Stimulated activated CD8-positive, alpha-beta memory T cell treated with anti-CD3 and anti-CD28 coated beads, Interleukin-4, amount 100 ng/mL, for 1 hour (primary cell): ENCODE measurements at places on chromosomes 5 and 9.

GRCh38 chr5:136712628-136713027, 347.3 kb upstream of the TRPC7 start:
- no peak for DNase-seq

- no peak for DNase-seq
Measured at GRCh38 chr9:68728731-68729130, 23.7 kb downstream of the PIP5K1B start.

- no peak for DNase-seq
Measured at GRCh38 chr5:58286741-58287140, 173.1 kb downstream of the PLK2 start.

DNA sequence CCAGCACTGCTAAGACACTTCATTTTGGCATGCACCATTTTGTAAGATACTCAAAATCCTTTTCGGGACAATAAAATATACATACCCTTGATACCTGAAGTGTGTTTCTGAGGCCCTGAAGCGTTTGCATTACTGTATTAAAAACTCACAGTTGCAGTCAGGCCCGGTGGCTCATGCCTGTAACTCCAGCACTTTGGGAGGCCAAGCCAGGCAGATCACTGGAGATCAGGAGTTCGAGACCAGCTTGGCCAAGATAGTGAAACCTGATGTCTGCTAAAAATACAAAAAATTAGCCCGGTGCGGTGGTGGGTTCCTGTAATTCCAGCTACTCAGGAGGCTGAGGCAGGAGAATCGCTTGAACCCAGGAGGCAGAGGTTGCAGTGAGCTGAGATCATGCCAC, 2.5 kb upstream of the EIF4EBP3 start:
- no peak for DNase-seq

GRCh38 chr5:73391441-73391881, 57.1 kb downstream of the FOXD1 start:
- no peak for DNase-seq

DNA sequence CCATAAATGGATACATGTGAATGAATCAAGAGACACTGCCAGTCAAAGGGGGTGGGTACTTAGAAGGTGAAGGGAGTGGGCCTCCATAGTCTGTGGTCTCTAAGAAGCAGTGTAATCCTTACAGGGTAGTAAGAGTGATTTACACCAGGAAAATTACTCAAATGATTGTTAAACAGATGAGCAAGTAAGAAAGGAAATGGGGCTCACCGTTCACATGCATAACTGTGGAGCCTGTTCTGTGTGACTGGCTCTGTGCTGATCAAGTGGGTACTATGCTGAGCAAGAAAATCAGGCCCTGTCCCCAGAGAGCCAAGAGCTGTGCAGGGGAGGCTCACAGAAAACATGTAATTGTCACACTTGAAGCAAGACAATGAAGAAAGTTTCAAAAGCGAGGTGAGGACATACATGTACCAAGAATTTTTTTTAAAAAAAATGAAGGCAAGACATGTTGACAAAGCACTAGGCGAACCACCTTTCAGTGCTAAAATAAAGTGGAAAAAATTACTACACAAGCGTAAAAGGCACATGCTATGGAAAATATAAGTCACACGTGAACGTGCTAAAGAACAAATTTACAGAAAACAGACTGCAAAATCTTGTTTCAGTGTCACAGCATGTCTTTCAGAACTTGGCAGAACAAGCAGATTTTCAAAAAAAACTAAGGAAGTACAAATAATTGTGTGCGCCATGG, 2.5 kb downstream of the BTNL8 start:
- no peak for DNase-seq

DNA sequence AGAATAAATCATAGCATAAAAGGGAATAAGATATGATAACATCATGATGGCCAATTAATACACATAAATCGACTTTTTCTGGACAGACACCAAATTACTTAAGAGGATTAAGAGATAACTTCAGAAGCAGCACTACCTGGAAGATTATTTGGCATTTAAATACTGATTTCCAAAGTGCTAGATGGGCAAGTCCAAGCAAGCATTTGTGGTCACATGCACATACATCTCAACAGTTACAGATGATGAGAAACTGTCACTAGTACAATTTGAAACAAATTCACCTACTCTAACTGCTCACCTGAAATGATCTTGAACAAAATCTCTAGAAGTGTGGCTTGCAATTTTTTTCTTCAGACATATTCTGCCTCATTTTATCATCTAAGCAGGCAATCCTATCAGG, 26.8 kb upstream of the RASGEF1C start:
- DNase-seq = no peak

GRCh38 chr5:43357067-43357466, 43.9 kb upstream of the HMGCS1 start:
- DNase-seq = no peak

DNA sequence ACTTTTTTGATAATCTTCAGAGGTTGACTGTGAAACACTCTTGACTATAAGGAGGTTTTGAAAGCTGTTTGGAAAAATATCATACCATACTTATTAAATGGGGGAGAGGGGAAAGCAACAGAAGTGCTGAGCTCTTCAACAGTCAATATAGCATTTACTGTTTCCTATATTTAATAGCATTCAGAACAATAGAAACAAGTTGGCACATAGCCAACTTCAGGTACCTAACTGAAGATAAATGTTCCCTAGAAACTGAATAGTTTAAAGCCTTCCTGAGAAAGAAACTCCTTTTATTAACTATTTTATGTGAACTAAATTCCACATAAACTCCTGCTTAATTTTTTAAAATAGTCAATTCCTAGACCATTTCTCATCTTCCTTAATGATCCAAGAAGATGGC, 26.3 kb downstream of the SLC31A1 start:
- no peak for DNase-seq

DNA sequence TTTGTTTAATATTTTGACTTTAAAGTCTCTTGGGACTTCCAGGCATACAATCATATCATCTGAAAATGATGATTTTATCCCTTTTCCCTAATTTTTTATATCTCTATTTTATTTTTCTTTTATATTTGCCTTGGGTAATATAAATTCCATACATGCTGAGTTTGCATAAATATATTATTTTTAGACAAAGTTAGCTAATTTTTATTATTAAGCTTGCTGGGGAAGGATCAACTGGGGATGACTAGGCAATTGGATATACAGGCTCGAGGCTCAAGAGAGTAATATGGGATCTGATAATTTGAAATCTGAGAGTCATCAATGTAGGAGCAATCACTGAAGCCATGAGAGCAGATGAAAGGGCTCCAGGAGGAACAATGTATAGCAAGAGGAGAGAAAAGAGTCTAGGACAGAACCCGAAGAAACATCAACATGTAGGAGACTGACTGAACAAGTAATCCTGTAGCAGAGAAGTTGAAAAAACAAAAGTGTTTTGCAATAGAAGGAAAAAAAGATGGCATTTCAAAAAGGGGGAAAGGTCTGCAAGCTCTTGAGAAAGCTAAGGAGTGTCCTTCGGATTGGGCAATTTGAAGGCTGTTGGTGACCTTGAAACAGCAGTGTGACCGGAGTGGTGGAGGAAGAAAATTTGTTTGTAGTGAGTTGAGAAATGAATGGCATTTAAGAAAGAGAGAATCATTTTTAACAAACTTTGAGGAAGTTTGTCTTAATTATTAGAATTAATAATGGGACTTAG, 17.0 kb upstream of the RHOBTB3 start:
- DNase-seq = no peak

DNA sequence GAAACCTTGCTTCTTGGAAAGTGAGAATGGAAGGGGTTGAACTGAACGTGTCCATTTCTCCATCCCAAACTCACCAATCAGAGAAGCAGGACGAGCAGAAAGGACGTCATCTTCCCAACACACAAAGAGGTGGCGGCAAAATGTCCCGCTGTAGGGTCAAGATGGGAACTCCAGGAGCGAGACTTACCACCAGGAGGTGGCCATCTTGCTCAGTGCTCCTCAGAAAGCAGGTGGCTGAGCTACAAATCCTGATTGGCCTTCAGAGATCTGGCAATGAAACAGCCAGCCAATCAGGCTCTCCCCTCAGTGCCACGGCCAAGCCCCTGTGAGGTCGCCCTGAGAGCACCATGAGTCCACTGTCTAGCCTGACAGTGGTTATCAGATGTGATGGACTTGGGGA, 259.0 kb downstream of the NDUFS4 start:
- no peak for DNase-seq

DNA sequence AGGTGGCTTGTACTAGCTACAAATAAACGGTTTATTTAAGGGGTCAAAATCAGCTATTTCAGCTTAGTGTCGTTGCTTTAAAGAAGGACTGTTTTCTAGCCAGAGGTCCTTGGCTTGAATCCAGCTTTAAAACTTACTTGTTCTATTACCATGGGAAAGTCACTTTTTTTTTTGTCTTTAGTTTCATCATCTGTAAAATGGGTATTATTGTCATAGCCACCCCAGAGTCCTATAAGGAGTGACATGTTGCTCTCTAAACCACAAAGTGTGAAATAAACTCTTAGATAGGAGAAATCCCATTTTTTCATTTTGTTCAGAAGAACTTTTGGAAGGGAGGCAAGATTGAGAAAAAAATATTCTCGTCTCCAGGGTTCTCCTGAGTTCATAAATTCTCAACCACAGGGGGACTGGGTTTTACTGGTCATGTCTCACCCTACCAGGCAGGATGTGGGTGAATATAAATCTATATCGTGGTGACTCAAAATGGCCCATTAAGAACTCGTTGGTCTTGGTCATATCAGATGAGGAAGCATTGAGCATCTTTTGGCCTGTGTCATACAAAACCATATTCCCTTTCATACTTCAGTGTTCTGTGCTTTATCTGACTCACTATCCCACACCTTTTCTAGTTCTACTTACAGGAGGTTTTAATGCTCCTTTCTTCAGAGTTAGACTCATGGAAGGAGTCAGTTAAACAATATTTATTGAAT, 202.7 kb upstream of the NR3C1 start:
- DNase-seq = no peak

GRCh38 chr9:109802491-109802890, 22.5 kb downstream of the PALM2AKAP2 start:
- DNase-seq = no peak

DNA sequence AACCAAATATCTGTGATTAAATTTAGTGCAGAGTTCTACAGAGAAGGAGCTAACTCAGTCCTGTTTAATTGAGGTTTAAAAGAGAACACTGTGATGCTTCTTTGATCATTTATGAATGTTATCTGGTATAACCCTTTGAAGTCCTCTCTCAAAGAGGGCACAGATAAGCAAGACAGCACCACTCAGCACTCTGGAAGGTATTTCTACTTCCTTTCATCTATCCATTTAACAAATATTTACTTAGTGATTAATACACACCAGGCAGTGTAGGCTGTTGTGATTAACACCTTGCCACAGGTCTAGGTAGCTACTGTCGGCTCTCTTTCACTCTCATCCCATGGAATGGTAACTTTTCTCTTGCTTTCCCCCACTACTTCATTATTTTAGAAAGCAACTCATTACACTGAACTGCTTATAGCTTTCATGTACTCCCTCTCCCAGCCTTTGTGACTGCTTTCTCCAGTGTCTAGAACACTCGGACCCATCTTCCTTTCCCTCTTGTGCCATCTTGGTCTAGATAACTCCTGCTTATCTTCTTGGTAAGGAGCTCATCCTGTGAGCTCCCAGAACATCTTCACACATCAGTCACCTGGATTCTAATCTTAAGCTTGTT, 54.7 kb downstream of the GLDC start:
- no peak for DNase-seq

DNA sequence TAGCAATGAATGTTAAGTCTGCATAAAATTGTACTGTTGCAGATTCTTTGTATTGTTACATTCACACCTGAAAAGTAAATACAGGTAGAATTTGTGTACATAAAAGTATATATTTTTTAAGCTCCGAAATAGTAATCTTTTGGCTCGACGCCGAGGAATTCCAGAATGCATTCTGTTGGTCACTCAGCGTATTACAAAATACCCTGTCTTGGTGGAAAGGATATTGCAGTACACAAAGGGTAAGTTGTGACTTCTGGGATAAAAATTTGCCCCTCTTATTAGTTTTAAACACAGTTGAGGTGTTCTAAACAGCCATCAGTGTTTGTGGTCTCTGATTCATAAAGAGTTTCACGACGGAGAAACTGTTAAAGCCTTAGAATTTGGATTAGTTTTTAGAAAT, 257.6 kb downstream of the ARHGEF28 start:
- DNase-seq = no peak

- DNase-seq = no peak
Measured at GRCh38 chr5:45274241-45274640, 421.9 kb downstream of the HCN1 start.

- DNase-seq = no peak
Measured at GRCh38 chr9:35162605-35163315, 951 bp downstream of the UNC13B start.

DNA sequence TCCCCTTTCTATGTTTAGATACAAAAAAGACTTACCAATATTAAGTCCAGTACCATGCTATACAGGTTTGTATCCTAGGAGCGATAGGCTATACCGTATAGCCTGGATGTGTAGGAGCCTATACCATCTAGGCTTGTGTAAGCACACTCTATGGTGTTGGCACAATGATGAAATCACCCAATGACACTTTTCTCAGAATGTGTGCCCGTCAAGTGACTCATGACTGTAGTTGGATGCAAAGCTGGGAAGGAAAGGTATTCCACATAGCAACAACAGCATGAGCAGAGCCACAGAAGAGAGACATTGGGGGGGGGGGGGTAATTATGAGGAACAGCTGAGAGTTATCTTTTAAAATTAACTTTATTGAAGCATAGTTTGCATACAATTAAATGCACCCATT, 63.2 kb downstream of the TTLL11 start:
- DNase-seq = no peak

GRCh38 chr9:104923289-104923688, 4.7 kb downstream of the ABCA1 start:
- DNase-seq = no peak

DNA sequence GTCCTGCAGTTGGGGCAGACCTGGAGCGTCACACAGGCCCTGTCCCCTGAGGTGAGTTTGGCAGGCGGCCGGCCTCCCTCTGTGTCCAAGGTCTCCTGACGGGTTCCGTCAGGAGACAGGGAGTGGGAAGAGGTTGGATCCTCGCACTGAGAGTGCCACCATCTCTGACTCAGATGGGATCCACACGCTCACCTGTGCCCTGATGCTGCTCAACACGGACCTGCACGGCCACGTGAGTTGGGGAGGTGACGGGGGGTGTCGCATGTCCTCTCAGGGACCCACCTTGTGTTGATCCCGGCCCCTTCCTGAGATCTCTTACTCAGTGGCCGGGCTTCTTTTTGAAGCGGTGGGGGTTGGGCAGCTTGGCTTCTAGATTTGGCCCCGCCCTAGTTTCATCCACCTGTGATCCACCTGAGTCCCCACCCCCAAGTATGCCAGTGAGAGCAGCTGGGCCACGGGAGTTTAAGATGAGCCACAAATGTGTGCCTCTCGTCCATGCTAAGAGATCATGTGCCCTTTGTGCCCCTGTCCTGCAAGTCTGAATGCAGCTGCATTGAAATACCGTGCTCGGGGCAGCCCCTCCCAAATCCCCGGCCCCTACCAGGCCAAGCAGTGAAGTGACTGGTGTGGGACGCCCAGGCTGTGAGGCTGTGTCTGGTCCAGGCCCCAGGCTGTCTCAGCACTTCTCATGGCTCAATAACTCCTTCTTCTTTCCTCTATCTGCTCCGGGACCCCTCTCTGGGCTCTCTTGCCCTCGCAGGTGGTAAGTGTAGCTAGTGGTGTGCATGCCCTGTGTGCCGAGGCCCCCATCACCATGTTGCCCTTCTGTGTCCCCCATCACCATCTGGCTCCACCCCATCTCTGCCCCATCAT, 27.2 kb downstream of the PSD2 start:
- no peak for DNase-seq
